DMS53 (cell line): ENCODE measurements at places on chromosomes 11 and 22.
A peak's percentile ranks its signal among the peaks of the same experiment; 100 is the strongest.

DNA sequence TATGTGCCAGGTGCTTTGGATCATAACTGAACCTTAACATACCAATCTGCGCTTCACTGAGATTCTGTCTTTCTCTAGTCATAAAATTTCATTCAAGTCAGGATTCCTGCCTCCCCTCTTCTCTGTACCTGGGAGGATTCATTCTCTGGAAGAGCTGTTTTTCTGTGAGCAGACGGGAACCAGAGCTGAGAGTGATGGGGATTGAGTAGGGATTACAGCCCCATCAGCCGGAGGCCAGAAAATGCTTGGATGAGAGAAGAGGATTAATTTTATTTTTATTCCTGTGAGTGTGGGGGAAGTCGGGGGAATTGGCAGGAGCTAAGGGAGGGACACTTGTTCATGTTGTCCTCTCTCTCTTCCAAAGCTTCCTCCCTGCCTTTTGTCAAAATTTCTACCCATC, 4.7 kb downstream of the STX3 start:
- DNase-seq = no peak

GRCh38 chr11:121645001-121645400, 192.2 kb upstream of the SORL1-AS1 start:
- no peak for DNase-seq

DNA sequence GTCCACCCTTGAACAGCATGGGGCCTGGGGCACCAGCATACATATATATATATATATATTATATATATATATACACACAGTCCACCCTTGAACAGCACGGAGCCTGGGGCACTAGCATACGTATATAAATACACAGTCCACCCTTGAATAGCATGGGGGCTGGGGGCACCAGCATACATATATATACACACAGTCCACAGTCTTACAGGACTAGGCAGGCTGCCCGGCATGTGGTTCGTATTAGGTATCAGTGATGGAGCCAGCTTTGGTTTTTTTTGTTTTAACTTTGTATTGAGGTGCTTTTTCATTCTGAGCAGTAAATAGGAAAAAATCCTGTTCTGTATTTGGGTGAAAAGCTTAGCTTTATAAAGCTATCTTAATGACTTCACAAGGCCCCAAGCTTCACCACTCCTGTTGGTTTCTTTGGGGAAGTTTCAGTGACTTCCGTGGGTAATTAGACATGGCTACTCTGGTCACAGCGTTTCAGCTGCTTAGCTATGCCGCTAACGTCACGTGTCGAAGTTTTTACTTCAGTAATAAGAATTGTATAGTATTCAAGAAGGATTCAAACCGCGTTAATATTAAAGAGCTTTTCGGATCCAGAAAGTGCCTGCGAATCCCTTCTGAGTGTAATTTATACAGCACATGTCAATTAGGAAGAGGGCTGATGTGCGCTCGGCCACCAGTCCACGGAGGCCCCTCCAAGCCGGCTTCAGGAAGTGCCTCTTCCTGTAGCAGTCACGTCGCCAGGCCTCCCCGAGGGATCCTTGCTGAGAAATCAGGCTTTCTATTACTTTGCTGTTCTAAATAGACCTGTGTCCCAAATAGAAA, 179.7 kb downstream of the TBC1D22A start:
- DNase-seq = no peak

DNA sequence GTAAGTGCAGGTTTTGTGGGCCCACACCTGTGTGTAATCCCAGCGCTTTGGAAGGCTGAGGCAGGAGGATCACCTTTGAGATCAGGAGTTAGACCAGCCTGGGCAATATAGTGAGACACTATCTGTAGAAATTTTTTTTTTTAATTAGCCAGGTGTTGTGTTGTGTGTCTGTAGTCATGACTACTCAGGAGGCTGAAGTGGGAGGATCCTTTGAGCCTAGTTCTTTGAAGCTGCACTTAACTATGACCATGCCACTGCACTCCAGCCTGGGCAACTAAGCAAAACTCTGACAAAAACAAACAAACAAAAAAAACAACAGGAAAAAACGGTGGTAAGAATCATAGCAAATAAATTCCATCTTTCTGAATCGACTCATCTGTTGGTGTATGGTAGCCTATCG, 268.6 kb upstream of the PDGFD start:
- DNase-seq = peak; percentile 92

DNA sequence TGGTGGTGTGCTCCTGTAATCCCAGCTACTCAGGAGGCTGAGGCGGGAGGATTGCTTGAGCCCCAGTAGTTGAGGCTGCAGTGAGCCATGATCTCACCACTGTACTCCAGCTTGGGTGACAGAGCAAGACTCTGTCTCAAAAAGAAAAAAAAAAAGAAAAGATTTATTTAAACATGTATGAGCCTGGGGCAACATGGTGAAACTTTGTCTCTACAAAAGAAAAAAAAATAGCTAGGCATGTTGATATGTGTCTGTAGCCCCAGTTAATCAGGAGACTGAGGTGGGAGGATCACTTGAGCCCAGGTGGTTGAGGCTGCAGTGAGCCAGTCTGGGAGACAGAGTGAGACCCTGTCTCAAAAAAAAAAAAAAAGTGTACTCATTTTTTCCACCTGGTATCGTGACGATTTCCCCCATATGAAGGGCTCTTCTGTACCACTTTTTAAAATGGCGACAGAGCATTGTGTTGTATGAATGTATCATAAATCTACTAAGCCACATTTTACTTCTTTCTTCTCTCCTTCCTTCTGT, 16.4 kb upstream of the KCTD14 start:
- no peak for DNase-seq

DNA sequence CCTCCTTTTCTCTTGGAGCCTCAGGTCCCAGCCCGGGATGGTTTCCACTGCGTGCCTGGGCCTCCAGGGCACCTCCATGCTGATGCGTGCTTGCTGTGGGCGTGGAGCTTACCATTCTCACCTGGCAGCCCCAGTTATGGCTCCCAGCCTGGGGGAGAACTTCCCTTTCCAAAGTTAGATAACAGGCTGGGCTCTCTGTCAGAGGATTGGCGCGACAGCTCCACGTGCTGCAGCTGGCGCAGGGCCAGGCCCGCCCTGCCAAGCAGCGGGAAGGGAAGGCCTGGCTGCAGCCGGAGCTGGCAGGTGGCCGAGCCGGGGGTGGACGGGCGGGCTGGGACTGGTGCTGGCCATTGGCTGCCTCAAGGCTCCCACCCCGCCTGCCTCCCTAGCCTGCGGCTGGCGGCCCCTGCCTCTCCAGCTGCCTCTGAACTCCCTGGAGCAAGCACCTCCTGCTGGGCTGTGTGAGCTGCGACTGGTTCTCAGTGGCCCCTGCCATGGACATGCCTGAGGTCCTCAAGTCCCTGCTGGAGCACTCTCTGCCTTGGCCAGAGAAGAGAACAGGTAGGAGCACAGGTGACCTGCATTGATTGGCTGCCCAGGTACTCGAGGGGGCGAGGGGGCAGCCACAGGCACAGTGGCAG, 14.6 kb upstream of the TEF start:
- peak; percentile 96 for DNase-seq

DNA sequence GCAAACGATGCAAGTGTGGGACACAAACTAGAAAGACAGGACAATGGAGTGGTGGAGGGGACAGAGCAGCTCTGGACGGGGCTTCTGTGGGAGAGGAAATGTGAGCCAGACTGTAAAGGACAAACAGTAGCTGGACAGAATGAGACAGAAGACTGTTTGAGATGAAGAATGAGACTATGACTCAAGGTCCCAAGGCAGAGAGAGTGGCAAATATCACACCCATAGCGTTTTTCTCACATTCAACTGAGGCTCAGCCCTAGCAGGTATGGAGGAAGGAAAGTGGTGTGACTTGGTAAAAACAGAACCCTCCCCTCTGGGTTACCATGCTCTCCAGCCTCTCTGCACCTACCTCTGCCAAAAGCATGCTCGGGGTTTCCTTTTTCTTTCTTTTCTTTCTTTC, 96.5 kb downstream of the RPL27A start:
- DNase-seq = no peak

GRCh38 chr11:11356842-11357241, 3.8 kb upstream of the CSNK2A3 start:
- DNase-seq = no peak

- no peak for DNase-seq
These were observed 459.5 kb upstream of the CNTN5 start for GRCh38 chr11:98561252-98561651.
